ENCODE measurements at places on chromosomes 5 and 9.

DNA sequence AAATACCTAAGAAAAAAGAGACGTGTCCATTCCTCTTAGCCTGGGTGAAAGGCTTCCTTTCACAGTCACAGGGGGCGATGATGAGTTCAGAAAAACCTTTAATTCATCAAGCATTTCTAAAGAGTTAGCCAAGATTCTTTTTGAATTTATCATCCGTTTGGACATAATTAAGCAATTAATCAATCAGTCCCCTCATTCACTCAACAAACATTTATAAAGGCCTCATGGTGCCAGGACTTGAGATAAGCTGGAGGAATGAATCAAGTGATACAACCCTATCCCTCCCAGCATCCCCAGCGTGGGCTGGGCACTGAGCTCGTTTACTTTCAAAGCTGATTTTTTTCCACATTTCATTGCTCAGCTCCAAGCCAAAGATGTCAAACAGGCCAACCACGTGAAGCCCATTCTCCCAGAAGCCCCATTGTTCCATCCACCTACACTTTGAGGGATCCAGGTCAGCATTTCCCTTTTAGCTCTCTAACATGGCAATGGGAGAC, 140.5 kb downstream of the SLIT3 start:
- no peak for DNase-seq

- no peak for DNase-seq
These were observed 4.9 kb upstream of the RCL1 start for GRCh38 chr9:4787876-4788275.

DNA sequence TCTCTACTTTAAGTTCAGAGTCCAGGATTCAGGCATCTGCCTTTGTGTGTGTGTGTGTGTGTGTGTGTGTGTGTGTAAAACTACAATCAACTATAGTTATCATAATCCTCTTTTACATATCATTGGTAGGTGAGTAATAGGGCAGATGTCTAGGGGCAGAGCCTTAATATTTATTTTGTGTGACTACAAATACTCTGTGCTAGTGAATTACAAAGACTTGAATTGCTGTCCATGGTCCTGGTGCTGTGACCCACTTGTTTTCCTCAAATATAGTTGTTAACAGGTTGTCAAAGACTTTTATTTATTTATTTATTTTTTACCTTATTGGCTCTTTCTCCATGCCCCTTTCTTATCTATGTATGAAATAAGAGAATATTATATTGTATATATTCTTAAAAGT, 196.8 kb downstream of the ANXA1 start:
- no peak for DNase-seq

GRCh38 chr5:67996596-67996995, 219.0 kb upstream of the PIK3R1 start:
- no peak for DNase-seq

GRCh38 chr5:54520940-54521339, 3.4 kb downstream of the SNX18 start:
- DNase-seq = no peak

GRCh38 chr5:60487476-60487875, 212.5 kb downstream of the DEPDC1B start:
- no peak for DNase-seq

- DNase-seq = no peak
These were observed 48.3 kb upstream of the IRX4 start for GRCh38 chr5:1930880-1931603.

DNA sequence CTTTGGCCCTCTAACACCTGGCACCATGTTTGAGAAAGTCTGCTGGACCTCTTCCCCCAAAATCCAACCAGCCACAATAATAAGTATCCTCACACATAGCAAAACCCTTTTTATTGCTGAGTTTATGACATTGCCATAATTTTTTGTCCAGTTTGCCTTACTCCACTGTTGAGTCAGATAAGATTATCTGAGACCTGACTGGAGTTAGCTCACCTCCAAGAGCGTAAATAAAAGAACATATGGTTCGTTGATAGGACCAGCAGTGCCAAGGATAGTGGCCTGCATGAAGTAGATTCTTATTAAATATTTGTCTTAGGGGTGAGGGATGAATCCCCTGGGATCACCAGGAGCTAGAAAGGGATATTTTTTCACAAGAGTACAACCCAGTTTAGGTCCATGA, 510.6 kb upstream of the MPDZ start:
- no peak for DNase-seq

- DNase-seq = no peak
These were observed 95.1 kb downstream of the SH3TC2 start for GRCh38 chr5:148967783-148968182.

GRCh38 chr9:14939378-14939777, 29.1 kb upstream of the FREM1 start:
- no peak for DNase-seq

- no peak for DNase-seq
These were observed 110.1 kb downstream of the RXRA start for GRCh38 chr9:134436379-134436762.

DNA sequence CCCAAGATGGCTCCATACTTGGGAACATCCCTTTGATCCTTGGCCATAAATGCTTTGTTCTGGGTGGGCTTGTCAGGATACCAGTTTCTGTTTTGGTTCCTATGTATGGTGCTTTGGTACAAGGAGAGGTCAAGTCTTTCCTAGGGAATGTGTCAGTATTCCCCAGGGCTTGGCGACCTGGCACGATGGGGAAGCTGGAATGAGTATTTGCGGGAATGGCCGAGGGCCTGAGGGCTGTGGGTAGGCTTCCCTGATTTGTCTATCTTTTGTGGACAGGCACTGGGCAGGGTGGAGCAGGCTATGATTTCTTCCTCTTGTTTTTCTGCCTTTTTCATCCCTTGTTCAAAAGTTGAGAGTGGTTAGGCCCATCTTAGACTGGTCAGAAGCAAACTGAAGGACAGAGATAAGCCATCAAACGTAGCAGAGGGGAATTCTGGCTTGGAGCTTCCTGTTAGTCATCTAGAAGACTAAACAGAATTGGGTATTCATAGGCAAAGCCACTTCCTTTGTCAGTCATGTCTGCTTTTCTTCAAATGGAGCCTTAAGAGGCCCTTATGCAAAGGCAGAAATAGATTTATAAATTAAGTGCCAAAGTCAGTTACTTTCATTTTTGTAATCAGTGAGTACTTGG, 13.7 kb downstream of the DOCK2 start:
- no peak for DNase-seq

GRCh38 chr9:132712753-132713152, 42.5 kb downstream of the GTF3C4 start:
- no peak for DNase-seq

DNA sequence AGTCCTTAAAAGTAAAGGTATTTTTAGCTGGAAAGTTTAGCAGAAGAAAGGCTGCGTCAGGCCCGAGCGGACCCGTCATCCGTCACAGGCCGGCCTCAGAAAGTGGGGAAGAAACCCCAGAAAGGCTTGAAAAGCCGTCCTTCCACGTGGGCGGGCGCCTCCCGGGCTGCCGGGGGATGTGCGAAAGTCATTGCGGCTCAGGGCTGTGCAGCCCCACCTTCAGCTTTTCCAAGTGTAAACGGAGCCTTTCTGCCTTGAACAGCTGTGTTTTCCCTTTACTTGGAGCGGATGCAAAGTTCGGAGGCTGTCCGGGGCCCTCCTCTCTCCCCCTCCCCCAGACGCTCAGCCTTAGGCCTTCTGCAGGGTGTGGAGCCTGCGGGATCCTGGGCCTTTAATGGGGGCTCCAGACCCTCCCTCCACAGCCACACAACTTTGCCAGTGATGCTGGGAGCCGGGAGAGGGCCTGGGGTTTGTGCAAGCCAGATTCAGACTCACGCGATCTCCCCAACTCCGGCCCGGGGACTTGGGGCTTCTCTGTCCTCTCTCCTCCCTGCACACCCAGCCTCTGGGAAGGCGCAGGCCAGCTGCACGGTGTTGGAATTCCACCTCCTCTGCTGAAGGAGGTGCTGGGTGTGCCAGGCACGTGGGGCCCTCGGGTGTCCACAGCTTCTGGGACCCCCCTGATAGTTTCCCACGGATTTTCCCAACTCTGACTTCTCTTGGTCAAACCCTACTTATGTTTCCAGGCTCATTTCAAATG, 95.5 kb upstream of the RAPGEF1 start:
- DNase-seq = no peak

DNA sequence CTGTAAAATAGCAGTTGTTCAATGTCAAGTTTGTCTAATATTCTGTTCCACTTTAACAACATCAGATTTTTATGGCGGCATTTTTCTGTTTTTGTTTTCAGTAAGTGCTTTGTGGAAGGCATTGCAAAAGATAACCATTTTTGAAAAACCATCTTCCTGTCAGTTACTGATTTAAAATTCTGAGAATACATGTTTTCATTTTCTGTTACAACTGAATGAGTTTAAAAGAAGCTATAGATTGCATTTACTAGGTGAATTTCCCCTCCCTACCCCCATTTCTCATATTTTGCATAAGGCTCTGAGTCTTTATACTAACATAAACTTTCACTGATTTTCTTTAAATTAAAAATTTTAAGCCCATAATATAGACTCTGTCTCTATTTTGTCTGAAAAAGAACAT, 4.6 kb upstream of the ERAP2 start:
- DNase-seq = no peak

DNA sequence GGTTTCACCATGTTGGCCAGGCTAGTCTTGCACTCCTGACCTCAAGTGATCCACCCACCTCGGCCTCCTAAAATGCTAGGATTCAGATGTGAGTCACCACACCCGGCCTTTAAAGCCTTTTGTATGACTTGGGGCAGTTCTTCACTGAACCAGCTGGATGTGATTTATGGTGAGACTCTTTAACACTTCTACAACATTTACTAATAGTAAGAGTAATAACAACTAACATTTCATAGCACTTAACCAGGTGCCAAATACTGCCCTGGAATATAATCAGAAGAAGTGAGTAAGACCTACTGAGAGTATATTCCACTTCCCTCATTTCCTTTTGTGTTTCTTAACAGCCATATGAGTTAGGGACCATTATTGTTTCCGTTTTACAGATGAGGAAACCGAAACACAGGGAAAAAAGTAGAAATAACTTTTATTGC, 10.0 kb downstream of the ZSWIM6 start:
- no peak for DNase-seq
